Motor neuron (in vitro differentiated cells): ENCODE measurements at places on chromosomes 3 and 15. TPM values are rescaled to one million over a fixed set of nuclear protein-coding genes. Genes with fewer than 3 reads are reported as not detected.

The KIF7 gene
- 7.5 and 7.6 TPM in 2 replicates for total RNA-seq

- ATAC-seq = no peak
These were observed 408.1 kb upstream of the NR2F2 start for GRCh38 chr15:95922431-95922830.

The TGM5 gene
- total RNA-seq = 0.33 and 0.83 TPM in 2 replicates

The RBP2 gene
- 0.38 TPM in 1 of 2 replicates, not detected in the other for total RNA-seq

The PPM1L gene
- total RNA-seq = 19.9 and 25.0 TPM in 2 replicates

GRCh38 chr3:27978440-27978839 is 256.3 kb upstream of the EOMES start:
- no peak for ATAC-seq

DNA sequence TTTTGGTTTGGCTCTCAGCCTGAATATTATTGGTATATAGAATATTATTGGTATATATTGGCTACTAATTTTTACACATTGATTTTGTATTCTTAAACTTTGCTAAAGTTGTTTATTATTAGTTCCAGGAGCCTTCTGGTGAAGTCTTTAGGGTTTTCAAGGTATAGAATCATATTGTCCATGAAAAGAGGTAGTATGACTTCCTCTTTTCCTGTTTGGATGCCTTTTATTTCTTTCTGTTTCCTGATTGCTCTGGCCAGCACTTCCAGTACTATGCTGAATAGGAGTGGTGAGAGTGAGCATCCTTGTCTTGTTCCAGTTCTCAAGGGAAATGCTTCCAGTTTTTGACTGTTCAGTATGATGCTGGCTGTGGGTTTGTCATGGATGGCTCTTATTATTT is 107.3 kb upstream of the LIPC start:
- ATAC-seq = no peak

GRCh38 chr3:167109746-167110145 is 270.4 kb downstream of the ZBBX start:
- no peak for ATAC-seq

DNA sequence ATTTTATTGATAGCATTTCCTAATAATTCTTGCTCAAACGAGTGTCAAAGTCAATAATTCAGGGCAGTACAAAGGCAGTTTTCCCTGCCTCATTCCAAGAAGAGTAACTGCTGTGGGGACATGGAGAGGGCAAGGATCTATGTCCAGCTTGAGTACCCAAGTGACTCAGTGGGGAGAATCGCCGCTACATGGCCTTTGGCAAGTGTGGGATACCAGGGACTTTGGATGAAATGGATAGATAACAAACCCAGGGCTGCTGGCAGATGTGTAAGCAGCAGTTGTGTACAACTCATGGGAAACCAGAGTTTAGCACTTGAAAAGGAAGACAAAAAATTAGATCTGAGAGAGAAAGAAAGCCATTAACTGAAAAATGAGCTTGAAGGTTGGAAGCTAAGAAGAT is 122.2 kb upstream of the TRIM42 start:
- ATAC-seq = no peak

- no peak for ATAC-seq
These were observed 378.6 kb downstream of the VPS13C start for GRCh38 chr15:61681676-61682075.

GRCh38 chr15:38130205-38130567 is 122.5 kb upstream of the SPRED1 start:
- peak; percentile 16 for ATAC-seq
